AG08395 (cell line): ENCODE measurements at places on chromosomes 5 and 9.

DNA sequence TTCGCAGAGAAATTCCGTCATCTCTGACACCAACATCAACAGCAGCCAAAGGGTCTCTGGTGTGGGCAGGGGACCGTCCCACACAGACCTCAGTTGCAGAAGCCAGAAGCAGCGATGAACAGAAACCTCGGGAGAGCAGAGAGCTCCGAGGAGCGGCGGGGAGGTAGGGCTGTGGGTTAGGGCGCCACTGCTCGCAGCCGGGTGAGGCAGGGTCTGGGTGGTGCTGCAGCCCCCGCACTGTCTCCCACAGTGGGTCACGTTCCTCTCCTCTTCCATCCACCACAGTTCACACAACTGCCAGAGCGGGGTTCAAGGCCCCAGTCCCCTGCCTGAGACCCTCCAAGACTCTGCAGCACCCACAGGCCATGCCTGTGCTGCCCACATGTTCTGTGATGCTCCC lies 99.9 kb downstream of the OLFM1 start:
- DNase-seq = no peak

- DNase-seq = no peak
Observed at GRCh38 chr9:133538851-133539833, 4.6 kb downstream of the ADAMTSL2 start.

- peak; percentile 54 for DNase-seq
Observed at GRCh38 chr9:134377976-134378375, 51.7 kb downstream of the RXRA start.

DNA sequence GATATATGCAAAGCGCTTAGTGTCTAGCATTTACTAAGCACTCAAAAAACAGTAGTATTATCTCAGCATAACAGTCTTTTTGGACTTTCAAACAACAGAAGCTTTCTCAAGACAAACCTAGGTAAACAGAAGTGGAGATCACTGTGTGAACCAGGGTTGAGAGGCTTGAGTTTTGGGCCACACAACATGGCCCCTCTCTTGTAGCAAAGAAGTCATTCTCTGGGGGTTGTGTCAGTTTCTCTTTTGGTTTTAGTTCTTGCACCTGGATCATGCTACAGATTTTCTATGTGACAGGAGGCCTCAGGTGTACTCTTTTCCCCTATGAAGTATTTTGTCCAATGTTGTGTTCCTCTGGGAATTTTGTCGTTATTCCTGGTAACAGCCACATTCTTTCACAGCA lies 30.0 kb downstream of the INSYN2B start:
- DNase-seq = no peak

- no peak for DNase-seq
Observed at GRCh38 chr9:15576350-15577050, 23.7 kb downstream of the CCDC171 start.

DNA sequence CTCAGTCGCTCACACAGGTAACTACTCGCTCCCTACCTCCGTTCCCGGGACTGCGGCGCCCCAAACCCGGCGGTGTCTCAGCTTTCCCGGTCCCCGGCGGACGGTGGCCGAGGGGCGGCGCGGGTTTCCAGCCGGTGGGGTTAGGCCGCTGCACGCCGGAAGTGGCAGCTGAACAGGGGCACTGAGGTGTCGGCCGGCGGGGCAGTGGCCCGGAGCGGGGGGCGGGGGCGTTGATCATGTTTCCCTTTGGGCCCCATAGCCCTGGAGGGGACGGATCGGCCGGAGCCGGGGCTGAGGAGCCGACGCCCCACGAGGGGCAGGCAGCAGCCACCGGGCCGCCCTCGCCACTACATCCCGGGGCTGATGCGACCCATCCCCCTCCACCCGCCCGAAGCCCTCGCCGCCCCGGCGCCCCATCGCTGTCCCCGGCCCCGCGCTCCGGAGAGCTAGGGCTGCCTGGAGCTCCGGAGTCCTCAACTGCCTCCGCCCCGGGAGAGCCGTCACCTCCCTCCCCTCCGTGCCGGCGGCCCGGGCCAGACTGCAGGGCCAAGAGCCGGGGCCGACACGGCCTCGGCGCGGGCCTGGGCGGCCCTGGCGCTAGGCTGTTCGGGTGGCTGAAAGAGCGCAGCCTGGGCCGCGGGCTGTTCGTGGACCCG lies at the start of gene DCAF10:
Gene DCAF10 (plus strand): TSS at position 167 of the 656 bp plus-strand sequence. CDS start 70 bp downstream, at position 237.
- DNase-seq = peak; percentile 83
